ENCODE measurements at places on chromosomes 1 and 21.

DNA sequence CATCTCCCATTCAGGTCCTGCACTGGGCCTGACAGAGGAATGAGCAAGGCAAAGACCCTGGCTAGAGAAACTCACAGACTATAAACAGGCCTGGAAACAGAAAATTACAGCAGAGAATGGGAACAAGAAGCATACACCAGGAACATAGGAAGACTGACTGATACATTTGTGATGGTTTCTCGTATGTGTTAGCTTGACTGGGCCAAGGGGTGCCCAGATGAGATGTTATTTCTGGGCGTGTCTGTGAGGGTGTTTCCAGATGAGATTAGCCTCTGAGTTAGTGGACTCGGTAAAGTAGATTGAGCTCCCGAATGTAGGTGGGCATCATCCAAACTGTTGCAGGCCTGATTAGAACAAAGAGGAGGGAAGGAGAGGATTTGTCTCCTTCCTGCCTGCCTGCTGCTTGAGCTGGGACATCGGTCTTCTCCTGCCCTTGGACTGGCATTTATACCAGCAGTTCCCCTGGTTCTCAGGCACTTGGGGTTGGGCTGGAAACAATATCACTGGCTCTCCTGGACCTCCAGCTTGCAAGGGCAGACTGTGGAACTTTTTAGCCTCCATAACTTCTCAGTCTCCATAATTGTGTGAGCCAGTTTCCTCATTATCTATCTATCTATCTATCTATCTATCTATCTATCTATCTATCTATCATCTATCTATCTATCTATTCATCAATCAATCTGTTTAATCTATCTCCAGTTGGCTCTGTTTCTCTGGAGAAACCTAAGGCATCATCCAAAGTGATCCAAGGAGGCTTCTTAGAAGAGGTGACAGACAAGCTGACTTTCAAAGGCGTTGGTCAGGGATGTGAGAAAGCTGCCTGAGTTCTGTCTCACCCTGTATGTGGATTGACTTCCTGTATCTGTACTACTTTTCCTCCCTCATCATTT, 9.7 kb upstream of the FOXO6 start:
- no peak for DNase-seq

DNA sequence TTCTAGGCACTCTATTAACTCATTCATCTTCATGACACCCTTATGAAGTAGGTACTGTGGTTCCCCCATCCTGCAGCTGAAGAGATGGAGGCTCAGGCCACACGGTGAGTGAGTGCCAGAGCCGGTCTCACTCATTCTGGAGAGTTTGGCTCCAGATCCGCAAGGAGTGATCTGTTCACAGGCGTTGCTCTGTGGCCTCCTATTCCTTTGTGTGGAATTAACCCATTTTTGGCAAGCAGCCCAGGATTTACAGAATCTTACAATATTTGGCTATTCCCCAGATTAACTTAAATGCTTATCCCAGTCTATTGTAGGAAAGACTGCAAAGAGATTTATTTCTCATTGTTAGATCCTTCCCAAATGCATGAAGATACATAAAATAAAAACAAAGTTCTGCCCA, 29.6 kb downstream of the KIAA0040 start:
- no peak for DNase-seq

- no peak for DNase-seq
These were observed 253.4 kb downstream of the RHOU start for GRCh38 chr1:228988664-228989063.

DNA sequence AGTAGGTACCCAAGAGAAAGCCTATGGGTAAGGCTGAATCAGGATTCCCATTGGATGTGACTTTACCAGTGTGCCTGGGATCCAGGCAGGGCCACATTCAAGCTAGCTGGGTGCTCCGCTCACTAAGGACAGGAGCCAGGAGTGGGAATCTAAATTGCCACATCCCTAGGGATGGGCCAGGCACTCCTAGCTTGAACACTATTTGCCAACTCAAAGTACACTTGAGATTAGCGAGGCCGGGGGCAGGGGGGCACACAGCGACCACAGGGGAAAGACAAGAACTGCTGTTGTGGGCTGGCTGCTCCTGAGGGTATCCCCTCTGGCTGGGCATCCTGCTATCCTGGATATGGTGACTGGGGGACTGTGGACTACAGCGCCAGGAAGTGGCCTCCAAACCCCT, 4.3 kb downstream of the SLC45A3 start:
- DNase-seq, result no peak

GRCh38 chr1:12549460-12550349, 68.3 kb downstream of the DHRS3 start:
- peak; percentile 91 for DNase-seq

- DNase-seq, result no peak
These were observed 154.8 kb upstream of the VAMP3 start for GRCh38 chr1:7616076-7616832.

DNA sequence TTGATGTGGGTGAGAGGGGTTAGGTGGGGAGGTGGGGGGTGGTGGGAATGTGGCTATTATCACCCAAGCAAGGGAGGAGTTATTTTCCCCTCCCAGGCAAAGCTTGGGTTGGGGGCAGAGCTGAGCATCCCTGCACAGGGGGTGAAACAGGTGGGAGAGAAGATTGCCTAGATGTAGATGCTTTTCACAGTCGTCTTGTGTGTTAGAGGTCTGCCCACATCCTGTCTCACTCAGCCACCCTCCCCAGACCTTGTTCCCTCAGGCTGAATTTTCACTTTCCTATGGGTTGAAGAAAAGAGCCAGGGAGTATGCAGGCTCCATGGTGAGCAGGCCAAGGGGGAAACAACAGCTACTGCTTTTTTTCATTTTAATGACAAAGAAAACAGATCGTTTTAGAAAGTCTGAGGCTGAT, 223.5 kb downstream of the KIF26B start:
- no peak for DNase-seq

GRCh38 chr1:74713849-74714248, 19.0 kb downstream of the CRYZ start:
- DNase-seq, result no peak

GRCh38 chr1:153380711-153381110, 5.3 kb upstream of the S100A12 start:
- no peak for DNase-seq

DNA sequence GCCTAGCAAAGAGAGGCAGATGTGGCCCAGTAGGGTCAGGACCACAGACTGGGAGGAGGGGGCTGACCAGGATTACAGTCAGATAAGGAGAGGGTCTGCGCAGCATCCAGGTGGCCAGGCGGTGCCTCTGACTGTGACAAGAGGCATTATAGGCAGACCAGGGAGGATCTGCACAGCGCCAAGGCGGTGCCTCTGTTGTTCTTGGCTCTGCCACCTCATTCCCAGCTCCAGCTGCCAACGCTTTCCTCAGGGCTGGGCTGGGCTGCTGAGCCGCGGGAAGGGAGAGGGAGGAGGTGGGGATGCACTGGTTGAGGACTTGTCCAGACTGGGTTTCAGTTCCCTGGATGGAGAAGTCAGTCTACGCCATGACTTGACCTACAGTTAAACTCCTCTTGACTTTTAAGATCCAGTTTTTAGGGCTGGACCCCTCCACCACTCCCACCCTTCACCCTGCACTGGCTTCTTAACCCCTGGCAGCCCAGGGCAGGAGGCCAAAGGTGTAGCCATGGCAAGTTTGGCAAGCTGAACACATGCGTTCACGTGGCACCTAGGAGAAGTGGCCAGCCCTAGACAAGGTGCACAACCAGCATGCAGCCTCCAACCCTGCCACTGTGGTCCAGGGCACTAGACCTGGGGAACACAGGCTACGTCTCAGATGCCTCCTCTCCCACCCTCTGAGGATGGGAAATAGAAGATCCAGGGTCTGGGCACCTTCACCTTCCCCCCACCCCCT, 4.5 kb upstream of the CRABP2 start:
- no peak for DNase-seq

- DNase-seq, result no peak
These were observed 103.2 kb upstream of the JUN start for GRCh38 chr1:58887059-58887458.

- no peak for DNase-seq
These were observed 33.7 kb downstream of the SOD1 start for GRCh38 chr21:31693222-31693621.

DNA sequence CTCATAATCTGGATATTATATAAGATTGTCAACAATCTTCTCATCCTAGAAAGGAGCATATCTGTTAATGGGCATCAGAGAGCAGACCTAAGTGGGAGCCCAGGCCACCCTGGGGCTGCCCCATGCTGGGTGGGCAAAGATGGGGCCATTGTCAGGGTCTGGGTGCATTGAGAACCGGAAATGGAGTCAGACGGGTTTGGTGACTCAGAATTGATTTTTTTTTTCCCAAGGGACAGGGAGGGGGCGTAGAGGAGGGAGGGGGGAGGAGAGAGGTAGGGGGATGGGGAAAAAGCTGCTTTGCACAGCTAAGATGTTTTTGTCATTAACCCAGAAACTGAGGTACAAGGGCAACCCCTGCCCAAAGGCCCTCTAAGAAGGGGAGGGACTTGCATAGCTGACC, 1.3 kb downstream of the ATXN7L2 start:
- DNase-seq, result no peak

GRCh38 chr1:206472886-206473285, 2.6 kb downstream of the IKBKE start:
- DNase-seq, result no peak

- DNase-seq, result no peak
These were observed 5.2 kb upstream of the TARBP1 start for GRCh38 chr1:234484218-234484617.

DNA sequence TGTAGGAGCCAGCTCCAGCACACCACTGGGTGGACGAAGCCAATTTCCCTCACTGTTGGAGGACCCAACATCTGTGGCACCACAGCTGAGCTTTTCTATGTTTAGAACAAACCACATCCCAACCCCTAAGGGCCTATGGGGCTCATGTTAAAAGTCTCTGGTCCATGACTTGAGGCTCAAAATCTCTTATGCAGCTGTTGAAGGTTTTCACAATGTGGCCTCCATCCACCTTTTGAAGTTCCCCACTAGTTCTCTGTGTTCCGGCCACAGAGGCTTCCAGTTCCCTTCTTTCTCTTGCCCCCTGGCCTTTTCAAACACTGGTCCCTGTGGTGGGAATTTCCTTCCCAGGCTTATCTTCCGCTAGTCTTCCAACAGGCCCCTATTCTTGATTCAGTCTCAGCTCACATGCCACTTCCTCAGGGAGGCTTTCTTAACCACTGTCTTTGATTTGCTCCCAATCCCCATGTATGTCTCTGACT, 3.9 kb upstream of the IFNLR1 start:
- DNase-seq, result no peak

- no peak for DNase-seq
These were observed 75.0 kb downstream of the ATP6V1G3 start for GRCh38 chr1:198465201-198466144.

DNA sequence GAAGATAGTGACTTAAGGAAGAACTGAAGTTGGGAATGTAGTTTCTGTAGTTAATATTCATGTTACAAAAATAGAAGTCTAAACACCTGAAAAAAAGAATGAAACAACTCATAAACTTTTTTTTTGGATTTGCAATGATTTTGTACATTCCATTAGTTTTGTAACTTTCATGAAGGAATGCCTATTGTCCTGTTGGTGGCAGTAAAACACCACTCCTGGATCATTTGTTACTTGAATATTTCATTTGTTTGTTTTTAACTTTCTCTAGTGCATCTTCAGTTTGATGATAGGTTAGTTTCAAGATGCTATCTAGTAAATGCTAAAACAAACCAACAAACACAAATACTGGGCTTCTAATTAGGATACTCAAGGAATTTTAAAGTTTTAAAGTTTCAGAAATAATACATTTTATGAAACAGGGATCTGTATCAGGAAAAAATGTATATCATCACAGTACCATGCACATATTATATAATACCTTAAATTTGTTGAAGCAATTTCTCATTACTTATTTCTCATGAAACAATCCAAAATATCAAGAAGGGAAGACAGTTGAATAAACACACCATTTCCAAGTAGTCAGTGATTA, 229.7 kb upstream of the CACYBP start:
- DNase-seq, result no peak

GRCh38 chr1:146019231-146020057, 2.1 kb downstream of the HJV start:
- DNase-seq, result no peak

- no peak for DNase-seq
These were observed 73.2 kb upstream of the JAK1 start for GRCh38 chr1:65039508-65039907.

- no peak for DNase-seq
These were observed 80.5 kb upstream of the CNIH3 start for GRCh38 chr1:224535641-224536040.

- DNase-seq, result no peak
These were observed 25.8 kb downstream of the CCN1 start for GRCh38 chr1:85606414-85606800.

GRCh38 chr1:117112047-117112717, 9.4 kb downstream of the TRIM45 start:
- no peak for DNase-seq

DNA sequence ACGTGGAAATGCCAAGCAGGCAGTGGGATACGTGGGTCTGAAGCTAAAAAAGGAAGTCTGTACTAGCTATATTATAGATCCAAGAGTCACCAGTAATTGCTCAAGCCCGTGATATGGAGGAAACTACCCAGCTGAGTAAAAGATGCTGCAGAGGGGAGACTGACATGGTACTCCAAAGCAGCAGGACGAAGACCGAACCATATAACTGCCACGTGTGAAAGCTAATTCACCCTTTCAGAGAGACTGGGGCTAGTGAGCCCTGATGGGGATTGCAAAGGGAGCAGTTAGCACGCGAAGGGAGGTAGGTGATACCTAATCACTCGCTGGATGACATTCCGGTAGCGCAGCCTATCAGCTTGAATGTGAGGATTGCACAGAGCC, 316 bp downstream of the AP4B1 start:
- DNase-seq, result no peak

DNA sequence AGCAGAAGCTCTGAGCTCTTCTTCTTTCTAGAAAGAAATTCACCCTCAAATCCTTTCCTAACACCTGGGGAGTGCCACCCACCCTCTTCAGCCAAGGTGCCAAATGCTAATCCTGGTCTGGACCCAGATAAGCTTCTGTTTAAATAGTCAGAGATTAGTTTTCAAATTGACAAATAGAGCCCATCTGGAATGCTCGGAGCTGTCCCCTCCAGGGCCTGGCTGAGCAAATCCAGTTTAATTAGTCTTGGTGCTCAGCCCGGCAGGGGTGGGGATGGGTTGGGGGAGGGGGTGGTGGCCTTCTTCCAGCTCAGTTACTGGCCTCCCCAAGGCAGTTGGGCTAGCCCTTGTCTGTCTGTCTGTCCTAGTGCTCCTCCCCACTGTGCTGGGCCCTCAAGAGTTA, 269.5 kb downstream of the GRIK3 start:
- no peak for DNase-seq

DNA sequence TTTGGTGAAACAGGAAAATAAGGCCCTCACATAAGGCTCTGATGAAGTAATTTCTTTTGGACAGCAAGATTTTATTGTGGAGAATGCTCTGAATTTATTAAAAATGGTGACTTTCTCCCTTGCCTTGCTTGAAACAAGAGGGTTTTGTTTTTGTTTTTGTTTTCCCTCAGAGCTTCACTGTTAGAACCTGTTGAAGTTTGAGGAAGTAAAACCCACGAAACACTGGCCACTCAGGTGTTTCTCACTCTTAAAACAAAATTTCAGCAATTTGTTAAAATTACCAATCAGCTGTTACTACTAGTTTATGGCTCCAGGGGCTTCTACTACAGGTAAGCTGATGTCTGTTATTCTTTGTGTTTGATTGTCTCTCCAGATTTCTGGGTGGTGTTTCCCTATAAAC, 112.6 kb upstream of the B3GALT2 start:
- no peak for DNase-seq

- no peak for DNase-seq
These were observed 2.3 kb downstream of the RHOU start for GRCh38 chr1:228737601-228738041.

GRCh38 chr1:61012341-61012761, 70.0 kb upstream of the NFIA start:
- DNase-seq, result no peak

- DNase-seq, result no peak
These were observed 113.0 kb upstream of the UBE2U start for GRCh38 chr1:64090436-64090835.

All from non-pigmented ciliary epithelial cell (primary cell).